ENCODE measurements at places on chromosomes 6 and 20. TPM values are rescaled to one million over a fixed set of nuclear protein-coding genes. Genes with fewer than 3 reads are reported as not detected.

The ZBP1 gene
- not detected for total RNA-seq

The HCRTR2 gene
- total RNA-seq: not detected

The RNGTT gene
- 8.8 TPM for total RNA-seq

The SMAP1 gene
- total RNA-seq: 18.2 TPM

The WFDC5 gene
- not detected for total RNA-seq

The PNLDC1 gene
- 0.06 TPM for total RNA-seq

The TNF gene
- total RNA-seq: 0.09 TPM

The GCNT2 gene
- total RNA-seq: 7.6 TPM

The ARMC12 gene
- total RNA-seq: 0.48 TPM

The ANGPT4 gene
- total RNA-seq: 0.01 TPM

The FILIP1 gene
- total RNA-seq: 0.32 TPM

The MPC1 gene
- total RNA-seq: 5.3 TPM
